ENCODE measurements at places on chromosomes 3 and 15. TPM values are rescaled to one million over a fixed set of nuclear protein-coding genes. Genes with fewer than 3 reads are reported as not detected.

The CASR gene
- total RNA-seq: not detected

The ALG1L2 gene
- not detected for total RNA-seq

The ATP13A5 gene
- not detected for total RNA-seq

The TMEM207 gene
- total RNA-seq: not detected

The DCLK3 gene
- total RNA-seq: not detected

The CLDN18 gene
- total RNA-seq: not detected

The C15orf39 gene
- 37.6 TPM for total RNA-seq

The FBXO40 gene
- total RNA-seq: not detected

The P2RY12 gene
- not detected for total RNA-seq

The FMN1 gene
- 0.19 TPM for total RNA-seq

The GOLGA6L10 gene
- total RNA-seq: 1.6 TPM

The PROS1 gene
- total RNA-seq: not detected

The CHRNA5 gene
- not detected for total RNA-seq

The CCR3 gene
- total RNA-seq: not detected

The QARS1 gene
- 343 TPM for total RNA-seq

The CCDC33 gene
- total RNA-seq: not detected

The ST6GAL1 gene
- 28.5 TPM for total RNA-seq

The IL5RA gene
- not detected for total RNA-seq

The GOLGA8J gene
- total RNA-seq: not detected

The SLC28A2 gene
- total RNA-seq: not detected

The CNTN6 gene
- total RNA-seq: not detected

The P2RY1 gene
- not detected for total RNA-seq

The GPR176 gene
- total RNA-seq: 0.14 TPM

The DAZL gene
- not detected for total RNA-seq

The RRP9 gene
- 8.1 TPM for total RNA-seq

Data from CD8-positive, alpha-beta T cell (primary cell).